Lung (tissue), 17 donors: ENCODE measurements at places on chromosomes 2 and 18.
A peak's percentile ranks its signal among the peaks of the same experiment; 100 is the strongest.

DNA sequence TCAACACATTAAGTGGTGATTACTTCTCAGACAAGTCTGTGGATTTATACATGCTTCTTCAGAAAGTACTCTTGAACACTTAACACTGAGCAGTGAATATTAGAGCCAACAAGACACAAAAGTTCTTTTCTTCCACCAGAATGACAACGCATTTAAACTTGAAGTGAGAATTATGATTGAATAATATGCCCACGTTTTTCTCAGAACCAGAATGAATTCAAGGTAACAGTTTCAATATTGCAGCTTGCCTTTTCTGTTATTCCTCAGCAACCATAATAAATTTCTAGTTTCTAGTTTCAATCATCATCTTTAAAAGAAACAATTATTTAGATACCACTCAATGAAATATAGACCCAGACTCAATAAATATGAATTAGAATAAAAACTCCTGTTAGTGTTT lies 547.0 kb downstream of the NUP35 start:
- no peak for DNase-seq

DNA sequence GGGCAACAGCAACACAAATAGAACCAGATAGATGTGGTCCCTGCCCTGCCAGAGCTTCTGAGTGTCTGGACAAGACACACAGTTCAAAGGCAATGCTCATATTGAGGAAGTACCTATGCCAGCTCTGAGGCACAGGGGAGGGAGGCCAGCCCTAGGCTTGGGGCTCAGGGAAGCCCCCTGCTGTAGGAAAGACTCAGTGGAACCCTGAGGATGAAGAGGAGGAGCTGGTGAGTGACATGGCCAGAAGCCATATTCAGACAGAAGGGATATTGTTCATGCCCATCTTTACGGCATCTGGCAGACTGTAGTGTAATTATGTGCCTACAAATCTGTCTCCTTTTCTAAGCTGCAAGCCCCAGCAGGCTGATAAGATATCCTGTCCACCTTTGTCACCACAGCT lies 8.8 kb downstream of the SIGLEC15 start:
- no peak for DNase-seq

GRCh38 chr2:216245391-216245975 lies 126.8 kb downstream of the MARCHF4 start:
- DNase-seq, result no peak

DNA sequence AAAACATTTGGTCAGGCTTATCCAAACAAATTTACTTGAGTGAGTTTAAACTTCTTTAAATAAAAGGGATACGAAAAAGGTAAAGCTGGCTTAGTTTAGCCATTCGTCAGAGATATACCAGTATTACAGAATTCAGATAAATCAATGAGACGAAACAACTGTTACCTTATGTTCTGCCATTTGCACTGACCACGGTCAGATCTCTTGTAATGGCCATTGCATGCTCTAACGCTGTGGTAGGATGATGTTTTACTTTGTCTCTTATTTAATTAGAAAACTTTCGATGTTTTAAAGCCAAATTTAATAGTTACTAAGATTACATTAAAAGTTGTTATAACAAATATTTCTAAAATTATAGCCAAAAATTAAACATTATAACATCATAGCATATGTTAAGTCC lies 1.5 kb downstream of the C18orf54 start:
- DNase-seq, result peak; percentile 57

DNA sequence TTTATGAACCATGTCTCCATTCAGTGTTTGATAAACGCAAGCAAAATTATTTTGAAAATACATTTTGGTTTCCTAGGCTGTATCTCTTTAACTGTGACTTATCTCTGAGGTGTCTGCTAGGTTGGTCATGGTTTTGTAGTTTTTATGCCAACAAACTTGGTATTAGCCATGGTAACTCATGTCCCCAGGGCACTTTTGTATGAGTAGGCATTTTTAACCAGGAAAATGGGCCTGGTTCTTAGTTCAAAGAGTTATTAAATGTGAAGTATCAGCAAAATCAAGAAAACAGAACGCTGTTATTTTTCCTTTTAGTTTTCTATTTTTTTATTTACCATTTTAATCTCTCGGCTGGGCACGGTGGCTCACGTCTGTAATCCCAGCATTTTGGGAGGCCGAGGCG lies 179.3 kb upstream of the LHCGR start:
- DNase-seq, result no peak

- DNase-seq, result peak; percentile 92
Observed at GRCh38 chr18:10234912-10235660, 219.3 kb upstream of the APCDD1 start.
